ENCODE measurements at places on chromosomes 2 and 18.

DNA sequence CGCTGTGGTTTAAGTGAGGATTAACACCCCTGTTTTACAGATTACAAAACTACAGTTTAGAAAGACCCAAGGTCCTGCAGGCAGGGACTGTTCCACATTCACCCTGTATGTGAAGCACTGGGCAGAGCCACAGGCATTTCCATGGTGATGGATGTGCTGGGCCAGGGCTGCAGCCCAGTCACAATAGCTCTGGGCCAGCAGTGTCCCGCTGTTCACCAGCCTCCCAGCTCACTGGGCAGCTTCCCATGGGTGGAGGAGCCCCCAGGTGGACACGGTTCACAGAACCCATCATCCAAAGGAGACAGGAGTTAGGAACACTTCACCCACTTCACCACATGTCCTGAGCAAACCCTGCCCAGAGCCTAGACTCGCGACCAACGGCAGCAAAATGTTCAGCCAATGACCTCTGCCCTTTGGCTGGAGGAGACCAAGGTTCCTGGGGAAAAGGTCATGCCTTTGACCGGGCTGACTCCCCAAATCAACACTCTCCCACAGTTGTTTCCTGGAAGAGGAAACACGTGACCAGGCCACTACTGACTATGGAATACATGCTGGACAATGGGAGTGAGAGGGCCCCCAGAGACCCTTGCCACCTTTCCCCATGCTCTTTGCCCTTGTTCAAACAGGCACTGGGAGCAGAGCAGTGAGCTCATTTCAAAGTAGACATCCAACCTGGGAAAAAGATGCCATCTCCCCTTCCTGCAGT, 28.0 kb upstream of the SLC35F6 start:
- no peak for DNase-seq

- no peak for DNase-seq
These were observed 1.0 kb downstream of the EPHA4 start for GRCh38 chr2:221571025-221571550.

- DNase-seq, result no peak
These were observed 54.2 kb upstream of the ITGB6 start for GRCh38 chr2:160254189-160254762.

- no peak for DNase-seq
These were observed 16.7 kb upstream of the GYPC start for GRCh38 chr2:126639276-126639675.

Measured in epithelial cell of prostate (primary cell).